Activated CD4-positive, CD25-positive, alpha-beta regulatory T cell (primary cell): ENCODE measurements at places on chromosomes 7 and 10.

DNA sequence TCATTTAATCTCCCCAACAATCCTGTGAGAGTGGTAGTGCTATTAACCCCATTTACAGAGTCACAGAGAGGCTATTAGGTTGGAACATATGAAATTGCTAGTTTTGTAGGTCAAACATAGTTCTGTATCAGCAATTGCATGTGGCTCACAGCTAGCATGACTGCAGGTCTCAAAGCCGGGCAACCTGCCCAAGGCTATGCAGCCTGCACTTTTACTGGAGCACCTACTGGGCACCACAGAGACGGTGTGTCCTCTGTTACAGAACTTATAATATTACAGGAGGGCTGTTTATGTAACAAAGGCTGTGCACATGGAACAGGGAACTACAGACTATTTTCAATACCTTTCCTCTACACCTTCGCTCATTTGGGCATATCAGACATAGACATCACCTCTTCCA lies 355.8 kb downstream of the RPS24 start:
- no peak for DNase-seq

- no peak for DNase-seq
Measured at GRCh38 chr7:131521651-131522163, 34.7 kb downstream of the PODXL start.

- DNase-seq: no peak
Measured at GRCh38 chr7:90655566-90655965, 59.4 kb downstream of the CDK14 start.

DNA sequence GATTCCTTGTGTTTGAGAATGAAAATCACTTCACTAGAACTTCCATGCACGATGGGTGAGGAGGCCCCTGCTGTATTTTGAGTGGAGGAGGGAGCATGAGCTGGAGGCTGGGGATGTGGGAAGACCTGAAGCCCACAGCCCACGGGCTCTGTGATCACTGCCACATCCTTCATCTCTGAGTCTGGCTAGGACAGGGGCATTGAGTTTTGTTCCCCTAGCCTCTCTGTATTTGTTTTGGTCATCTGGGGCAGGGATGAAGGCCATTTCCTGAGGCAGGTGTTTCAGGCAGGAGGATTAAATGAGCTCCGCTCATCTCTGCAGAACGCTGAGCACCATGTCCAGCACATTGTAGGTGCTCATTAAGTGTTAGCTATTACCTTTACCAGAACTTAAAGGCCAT lies 293.6 kb downstream of the GLRX3 start:
- DNase-seq: no peak

DNA sequence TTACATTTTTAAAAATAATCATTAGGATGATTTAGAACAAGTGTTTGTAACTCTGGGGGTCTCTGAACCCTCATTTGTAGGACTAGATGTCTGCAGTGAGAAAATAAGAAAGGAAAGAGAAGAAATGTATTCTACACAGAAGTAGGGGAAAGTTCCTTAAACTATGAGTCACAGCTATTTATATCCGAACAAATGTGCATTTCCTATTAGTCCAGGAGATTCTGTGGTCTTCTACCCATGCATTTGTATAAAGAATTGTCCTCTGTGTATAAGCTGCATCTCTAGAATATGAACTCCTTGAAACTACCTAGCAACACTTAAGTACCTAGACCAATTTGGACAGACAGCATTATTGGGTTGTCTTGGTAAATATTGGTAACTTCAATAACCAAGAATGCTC lies 15.9 kb upstream of the CD36 start:
- no peak for DNase-seq

DNA sequence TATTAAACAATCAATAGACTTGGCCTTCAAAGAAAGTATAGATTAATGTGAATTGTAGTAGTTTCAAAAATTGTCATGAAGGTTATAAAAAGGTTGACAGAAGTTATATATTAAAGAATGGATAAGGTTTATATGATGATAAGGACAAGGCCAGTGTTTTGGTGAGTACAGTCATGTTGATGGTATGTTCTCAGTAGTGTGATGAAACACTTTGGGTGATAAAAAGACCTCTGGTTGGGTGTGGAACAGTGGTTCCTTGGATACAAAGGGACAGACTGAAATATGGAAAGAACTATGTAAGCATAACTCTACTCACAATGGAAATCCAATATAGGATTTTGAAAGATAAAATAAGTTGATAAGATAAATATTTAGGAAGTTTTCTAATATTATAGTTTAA lies 866.3 kb downstream of the ANKRD7 start:
- DNase-seq: no peak

DNA sequence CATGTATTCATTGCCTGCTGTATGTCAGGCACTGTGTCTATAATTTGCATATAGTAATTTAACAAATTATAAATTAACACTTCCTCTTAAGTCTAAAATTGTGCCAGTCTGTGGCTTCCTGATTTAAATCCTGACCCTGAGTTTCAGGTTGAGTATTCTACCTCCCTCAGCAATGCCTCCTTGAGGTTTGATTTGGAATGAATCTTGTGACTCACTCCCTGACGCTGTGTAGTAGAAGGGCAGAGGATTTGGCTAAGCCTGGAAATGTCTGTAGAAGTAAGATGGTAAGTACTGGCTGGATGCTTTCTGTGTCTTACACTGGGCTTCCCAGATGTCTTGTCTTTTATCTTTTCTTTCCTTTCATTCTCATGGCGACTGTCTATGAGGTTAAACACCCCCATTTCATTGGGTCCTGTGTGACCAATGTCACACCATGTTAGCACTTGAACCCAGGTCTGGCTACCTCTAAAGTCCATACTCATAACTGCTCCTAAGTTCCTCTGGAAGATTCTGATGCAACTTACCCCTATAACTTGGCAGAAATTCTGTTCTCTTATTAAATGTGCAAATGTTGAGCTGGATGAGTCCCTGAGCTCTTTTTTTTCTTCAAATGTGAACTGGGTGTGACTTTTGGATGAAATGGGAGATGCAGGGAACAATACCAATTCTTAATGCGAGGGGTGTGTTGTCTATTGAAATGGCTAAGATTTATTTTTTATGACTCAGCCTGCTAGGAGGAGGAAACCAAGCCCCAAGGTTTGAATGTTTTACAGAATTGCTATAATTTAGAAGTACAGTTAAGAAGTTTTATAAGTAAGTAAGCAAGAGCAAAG lies 48.5 kb downstream of the PLCE1 start:
- no peak for DNase-seq

DNA sequence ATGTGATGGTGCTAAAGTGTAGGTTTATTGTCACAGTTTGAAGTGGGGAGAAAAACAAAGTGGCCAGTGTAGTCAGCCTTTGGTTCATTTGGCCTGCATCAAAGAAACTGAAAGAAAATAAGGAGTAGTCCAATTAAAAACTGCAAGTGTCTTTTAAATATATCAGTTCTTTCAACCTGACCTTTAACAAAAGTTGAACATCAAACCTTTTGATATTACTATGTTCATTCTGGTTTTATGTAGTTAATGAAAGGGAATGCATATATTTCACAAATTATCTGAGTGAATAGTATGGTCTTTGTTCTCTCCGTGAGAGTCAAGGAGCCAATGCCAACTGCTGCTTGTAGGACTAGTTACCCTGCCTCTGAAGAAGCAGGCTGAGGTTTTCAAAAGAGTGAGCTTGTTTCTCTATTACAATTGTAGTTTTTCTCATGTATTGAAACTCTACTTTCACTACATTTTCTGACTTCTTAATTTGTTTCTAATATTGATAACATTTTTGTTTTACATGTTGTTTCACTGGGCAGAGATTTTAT lies 1160.8 kb upstream of the LRRTM3 start:
- no peak for DNase-seq

DNA sequence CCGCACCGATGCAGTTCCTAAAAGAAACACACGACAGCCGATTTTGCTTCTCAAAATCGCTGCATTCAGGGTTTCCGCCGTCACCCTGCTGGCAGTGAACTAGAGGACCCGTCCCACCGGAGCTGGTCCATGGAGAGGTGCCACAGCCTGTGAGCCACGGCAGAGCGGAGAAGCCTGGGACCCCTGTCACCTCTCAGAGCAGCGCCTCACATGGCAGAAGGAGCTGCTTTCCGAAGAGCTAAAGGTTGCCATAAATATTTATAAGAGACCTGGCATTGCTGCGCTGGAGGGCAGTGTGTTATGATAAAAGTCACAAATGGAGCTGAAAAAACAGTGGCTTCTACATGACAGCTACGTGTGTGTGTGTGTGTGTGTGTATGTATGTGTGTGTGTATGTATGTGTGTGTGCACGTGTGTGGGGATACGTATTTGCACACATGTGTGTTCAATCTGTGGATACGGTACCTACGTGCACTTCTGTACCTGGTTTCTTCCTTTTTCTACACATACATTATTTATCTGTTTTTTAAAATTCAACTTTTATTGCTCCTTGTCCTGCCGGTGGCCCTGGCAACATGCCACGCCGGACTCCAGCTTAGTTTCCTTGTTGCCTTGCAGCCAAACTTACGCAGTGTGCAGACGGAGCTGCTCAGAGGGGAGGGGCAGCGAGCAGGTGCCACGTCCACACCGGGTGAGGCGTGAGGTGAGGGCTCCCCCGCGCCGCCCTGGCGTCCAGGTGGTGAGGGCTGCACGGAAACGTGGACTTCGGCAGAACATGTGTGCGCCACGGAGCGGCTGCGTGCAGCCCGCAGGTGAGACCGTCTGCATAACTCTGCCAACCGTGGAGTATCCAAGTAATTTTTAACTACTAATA lies 115.2 kb upstream of the PITRM1 start:
- DNase-seq: no peak

GRCh38 chr10:88395677-88396076 lies 187.4 kb downstream of the RNLS start:
- DNase-seq: no peak

GRCh38 chr7:140423501-140423900 lies 19.6 kb downstream of the RAB19 start:
- no peak for DNase-seq
